Left renal pelvis (tissue), 4 donors: ENCODE measurements at places on chromosomes 6 and 20.
A peak's percentile ranks its signal among the peaks of the same experiment; 100 is the strongest.

- no peak for DNase-seq
Observed at GRCh38 chr20:47703748-47704147, 81.5 kb downstream of the SULF2 start.

DNA sequence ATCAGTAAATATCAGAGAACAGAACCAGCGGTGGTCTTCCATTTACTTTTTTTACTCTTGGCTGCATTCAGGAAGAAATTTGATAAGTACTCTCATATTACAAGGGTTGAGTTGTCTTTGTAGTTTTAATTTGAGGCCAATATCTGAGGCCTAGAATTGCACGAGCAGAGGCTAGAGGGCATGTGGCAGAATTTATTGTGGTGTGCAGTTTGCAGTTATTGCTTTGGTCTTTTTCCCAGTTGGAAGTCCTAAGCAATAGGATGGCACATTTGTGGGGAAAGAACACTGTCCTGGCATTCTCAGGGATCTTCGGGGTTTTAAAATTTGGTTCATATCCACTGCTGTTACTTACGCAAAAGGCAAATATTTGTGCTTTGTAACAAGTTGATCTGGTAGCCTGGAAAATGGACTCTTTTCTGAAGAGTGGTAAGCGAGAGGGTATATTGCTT is 66.0 kb downstream of the CTNNBL1 start:
- DNase-seq, result peak; percentile 21

DNA sequence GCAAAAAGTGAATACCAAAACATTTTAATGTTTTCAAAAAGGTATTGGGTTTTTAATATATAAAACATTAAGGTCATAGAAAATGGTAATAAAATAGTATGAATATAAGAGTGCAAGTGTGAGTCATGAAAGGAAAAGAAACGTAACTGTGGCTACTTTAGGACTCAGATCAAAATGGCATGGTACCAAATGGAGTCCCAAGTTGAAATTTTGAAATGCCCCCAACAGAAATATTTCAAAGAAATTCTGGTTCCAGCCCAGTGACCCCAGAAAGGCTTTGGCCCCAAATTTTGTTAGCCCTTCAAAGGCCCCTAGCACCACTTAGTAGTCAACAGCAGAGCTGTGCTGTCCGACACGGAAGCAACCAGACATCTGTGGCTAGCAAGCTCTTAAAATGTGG is 6.0 kb downstream of the COL12A1 start:
- no peak for DNase-seq

DNA sequence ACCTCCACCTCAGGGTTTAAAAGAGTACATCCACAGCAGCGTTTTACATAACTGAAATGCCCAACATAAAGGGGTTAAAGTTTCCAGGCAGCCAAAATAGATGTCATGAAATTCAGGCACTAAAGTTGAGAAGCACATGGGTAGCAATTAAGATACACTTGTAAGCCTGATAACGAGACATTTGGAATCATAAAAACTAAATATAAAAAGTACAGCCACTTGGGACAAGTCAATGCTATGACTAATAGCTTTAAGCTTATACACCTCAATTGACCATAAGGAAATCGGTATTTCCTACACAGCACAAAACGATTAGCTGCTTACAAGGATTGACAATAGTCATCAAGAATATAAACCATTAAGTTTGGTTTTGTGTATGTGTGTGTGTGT is 11.8 kb downstream of the LOC128125822 start:
- no peak for DNase-seq

DNA sequence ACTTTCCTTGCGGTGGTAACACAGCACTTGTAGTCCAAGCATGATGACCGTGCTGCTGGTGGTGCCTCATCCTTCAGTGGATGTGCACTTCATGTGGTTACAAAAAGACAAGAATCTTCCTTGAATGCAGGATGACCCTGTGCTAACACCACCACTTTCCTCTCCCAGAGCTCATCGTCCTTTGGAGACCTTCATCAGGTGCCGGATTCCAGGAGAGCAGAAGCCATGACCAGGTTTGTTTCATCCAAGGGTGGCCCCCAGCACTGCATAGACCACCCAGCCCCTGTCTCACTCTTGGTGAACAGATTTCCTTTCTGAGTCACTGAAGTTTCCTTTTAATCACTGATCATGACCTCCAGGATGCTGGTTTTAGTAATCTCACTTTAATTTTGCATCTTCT is 101.2 kb upstream of the SYNDIG1 start:
- no peak for DNase-seq

- DNase-seq, result no peak
Observed at GRCh38 chr6:26044140-26045064, 42.8 kb upstream of the HFE start.

- DNase-seq, result no peak
Observed at GRCh38 chr20:5170341-5170740, 43.5 kb downstream of the CDS2 start.

GRCh38 chr6:157570752-157571151 is 189.8 kb downstream of the ZDHHC14 start:
- DNase-seq, result no peak

- DNase-seq, result no peak
Observed at GRCh38 chr6:164062872-164063271, 648.4 kb downstream of the QKI start.

GRCh38 chr6:168090706-168091105 is 11.7 kb upstream of the FRMD1 start:
- DNase-seq, result no peak

DNA sequence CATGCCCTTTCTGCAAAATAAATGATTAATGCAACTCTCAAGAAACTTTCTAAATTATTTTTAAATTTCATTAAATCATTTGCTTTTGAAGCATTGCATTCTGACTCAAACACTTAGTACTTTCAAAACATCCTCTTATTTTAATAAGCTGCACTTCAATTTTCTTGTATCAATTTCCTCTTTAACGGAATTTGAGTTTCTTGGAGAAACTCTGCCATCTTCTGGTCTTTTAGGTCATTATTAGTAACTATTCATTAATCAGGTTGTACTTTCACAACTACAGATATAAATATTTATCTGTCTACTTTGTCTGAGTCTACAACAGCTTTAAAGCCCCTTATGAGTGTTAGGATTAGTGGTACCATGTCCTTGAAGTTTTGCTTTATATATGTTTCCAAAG is 30.2 kb downstream of the TMX4 start:
- DNase-seq, result no peak

- DNase-seq, result no peak
Observed at GRCh38 chr6:155085582-155086257, 90.6 kb downstream of the TIAM2 start.

DNA sequence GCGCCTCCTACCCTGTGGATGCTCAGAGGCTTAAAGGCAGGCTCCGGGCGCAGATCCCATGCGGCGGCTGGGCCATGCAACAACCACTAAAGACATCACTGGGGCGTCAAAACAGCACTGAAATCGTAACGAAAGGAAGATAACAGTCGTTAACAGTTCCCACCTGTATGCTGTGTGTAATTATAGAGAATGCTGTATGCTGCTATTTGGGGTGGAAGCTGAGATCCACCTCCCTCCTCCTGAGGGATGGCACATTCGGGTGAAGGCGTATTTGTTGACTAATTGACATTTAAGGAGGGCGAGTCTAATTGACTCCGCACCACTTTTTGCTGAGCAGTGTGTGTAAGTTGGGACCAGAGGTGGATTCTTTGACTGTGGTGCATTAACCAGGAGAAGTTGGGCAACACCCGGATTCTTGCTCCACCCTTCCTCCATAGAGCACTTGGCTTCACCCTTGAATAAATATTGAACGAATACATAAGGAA is 687 bp downstream of the SLC35A1 start:
- DNase-seq, result no peak

GRCh38 chr20:1813674-1814635 is 81.3 kb upstream of the SIRPA start:
- DNase-seq, result no peak

GRCh38 chr6:29005183-29005885 is at the start of gene ZNF311:
ZNF311 (minus strand) TSS chr6:29005315; CDS start chr6:29003954, 1,361 bp downstream.
- DNase-seq, result no peak

GRCh38 chr6:14606353-14606752 is 488.8 kb downstream of the CD83 start:
- DNase-seq, result no peak

GRCh38 chr6:170276369-170277057 is 14.4 kb downstream of the DLL1 start:
- DNase-seq, result no peak

GRCh38 chr20:21701171-21701876 is 4.1 kb upstream of the PAX1 start:
- no peak for DNase-seq
